Stimulated activated CD4-positive, alpha-beta T cell treated with anti-CD3 and anti-CD28 coated beads, Interleukin-4, amount 100 ng/mL, for 1 hour (primary cell): ENCODE measurements at places on chromosomes 5 and 9.

DNA sequence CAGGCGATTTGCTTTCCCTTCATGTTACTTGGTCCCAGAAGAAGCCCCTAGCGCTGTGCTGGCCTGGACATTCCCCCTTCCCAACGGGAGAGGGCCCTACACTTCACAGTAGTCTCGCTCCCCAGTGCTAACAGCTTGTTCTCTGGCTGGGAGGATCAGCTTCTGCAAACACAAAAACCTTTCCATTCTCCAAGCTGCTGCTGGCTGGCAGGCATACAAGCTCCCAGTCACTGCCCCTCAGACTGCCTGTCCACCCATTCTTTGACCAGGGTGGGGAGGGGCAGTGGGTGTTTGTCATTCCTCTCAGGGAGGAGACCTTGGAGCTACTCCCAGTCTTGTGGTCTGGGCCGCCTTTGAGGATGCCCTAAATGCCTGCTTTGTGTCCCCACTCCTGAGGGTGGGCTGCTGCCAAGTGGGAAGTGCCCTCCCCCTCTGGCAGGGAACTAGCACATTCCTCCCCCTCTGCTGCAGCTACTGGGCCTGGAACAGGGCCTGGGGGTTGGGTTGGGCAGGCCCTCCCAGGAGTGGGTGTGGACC lies 20.8 kb downstream of the ENHO start:
- no peak for DNase-seq

- no peak for DNase-seq
These were observed 12.3 kb downstream of the PPP2R2B start for GRCh38 chr5:146866263-146866662.

DNA sequence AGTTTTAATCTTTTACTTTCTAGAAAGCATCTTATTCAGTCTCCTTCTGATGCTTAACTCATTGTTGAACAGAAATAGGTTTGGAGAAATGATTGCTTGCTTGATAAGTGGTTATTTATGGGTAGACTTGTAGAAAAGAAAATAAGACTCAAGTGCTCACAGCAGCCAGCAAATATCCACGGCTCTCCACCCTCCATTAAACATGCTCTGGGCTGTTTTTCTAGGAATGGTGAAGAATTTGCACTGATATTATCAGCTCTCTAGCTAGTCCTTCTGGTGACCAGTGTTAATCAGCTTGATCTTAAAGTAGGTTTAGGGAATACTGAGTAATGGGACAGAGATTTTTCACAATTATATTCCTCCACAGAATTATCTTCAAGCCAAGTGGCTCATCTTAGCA lies 60.6 kb downstream of the SLC1A3 start:
- no peak for DNase-seq

- no peak for DNase-seq
These were observed 54.0 kb upstream of the SLIT3 start for GRCh38 chr5:169354921-169355320.

DNA sequence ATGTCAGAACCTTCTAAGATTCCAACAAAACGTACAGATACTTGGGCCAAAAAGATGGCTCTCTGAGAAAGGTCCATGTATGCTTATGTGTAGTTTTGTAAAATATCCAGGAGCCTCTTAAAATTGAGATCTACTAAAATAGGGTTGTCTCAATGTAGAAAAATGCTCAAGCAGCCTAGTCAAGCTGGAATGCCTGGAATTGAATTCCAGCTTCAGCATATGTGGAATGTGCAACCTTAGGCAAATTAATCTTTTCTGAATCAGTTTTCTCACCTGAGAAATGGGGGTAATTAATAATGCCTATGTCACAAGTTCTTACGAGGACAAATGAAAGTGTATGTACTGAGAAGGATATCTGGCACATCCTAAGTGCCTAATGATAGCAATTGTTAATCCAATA lies 662.4 kb downstream of the DTWD2 start:
- no peak for DNase-seq

DNA sequence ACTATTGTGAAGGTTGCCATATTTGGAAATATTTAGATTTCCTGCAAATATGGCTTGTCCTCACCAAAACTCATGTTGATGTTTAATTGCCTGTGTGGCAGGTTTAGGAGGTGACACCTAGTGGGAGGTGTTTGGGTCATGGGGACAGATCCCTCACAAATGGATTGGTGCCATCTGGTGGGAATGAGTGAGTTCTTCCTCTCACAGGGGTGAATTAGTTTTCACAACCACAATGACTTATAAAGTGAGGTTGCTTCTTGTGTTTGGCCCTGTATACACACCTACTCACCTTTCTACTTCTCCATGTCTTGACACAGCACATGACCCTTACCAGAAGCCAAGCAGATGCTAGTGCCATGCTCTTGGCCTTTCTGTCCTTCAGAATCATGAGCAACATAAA lies 41.1 kb downstream of the ISOC1 start:
- no peak for DNase-seq

GRCh38 chr5:134143944-134144941 lies 29.8 kb downstream of the TCF7 start:
- no peak for DNase-seq

GRCh38 chr9:89890326-89890980 lies 285.6 kb downstream of the GADD45G start:
- DNase-seq, result no peak

DNA sequence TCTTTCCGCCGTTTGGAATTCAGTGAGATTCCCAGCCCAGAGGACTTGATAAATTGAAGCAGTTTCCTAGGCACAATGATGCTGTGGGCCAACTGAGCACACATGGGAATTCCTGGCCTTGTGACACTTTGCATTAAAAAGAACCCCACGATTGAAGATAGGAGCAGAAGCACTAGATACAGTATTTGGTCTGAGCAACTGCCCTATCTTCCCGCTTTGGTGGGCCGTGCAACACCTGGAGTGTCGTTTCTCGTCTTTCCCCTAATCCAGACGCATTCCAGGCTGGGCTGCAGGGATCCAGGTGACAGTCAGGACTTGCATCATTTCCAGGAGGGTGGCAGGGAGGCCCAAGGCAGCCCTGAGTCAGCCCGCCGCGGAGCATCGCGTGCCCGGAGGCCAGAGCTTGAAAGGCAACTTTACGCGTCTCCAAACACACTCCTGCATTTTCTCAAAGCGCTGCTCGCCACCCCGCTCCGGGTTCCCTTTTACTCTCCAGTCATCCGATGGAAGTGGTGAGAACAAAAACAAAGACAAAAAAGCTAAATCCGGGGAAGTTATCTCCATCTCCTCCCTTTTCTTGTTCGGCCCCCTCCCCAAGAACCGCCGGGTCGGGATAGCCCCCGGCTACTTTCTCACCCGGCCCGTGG lies 753 bp upstream of the STC2 start:
- no peak for DNase-seq

DNA sequence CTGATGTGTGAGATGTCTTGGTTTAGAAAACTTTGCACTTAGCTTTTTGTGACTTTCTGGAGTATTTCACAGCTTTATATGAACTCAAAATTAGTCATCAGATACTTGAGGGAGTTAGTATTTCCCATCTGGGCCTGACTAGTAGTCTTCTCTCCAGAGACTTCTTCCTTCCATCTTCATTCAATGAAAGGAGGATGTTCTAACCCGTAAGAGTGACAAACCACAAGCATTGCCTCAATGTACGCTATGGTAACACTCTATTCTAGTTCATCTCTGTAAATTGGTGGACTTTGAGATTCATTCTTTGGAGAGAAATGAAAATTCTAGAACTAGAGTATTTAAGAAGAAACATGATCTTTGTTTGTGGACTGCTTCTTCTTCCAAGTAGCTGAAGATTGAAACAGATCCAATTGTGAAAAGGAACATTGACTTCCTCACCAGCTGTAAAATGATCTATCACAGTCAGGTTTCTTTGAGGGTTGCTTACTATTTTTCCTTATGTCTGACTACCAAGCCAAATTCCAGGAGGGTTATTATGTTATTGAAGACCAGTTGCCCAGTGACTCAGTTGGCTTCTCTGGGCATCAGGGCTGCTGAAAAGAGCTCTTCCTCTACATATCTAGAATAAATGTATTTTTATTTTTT lies 157.6 kb downstream of the SLC12A2 start:
- no peak for DNase-seq

DNA sequence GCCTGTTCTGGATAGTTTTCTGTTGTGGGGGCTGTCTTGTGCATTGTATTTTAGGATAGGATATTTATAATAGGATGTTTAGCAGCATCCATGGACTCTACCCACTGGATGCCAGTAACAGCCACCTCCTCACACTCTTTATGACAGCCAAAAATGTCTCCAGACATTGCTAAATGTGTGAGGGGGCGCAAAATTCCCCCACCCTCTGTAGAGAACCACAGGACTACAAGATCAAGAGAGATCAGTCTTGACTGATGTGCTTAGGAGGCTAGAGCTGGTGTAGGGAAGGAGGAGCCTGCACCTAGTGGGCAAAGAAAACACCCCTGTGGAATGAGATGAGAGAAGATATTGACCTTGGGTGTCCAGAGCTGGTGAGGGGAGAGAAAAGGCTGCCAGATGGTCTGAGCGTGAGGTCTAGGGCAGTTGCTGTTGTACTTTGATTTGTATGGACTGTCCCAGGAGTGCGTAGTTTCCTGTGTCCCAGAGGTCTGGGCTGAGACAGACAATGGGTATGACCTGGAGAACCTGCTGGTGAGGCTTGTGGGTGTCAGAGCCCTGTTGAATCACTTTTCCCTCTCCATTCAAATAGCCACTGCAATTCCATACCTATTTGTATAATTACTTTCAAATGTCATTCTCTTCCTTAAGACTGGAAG lies 16.3 kb downstream of the DAPK1 start:
- DNase-seq, result no peak

DNA sequence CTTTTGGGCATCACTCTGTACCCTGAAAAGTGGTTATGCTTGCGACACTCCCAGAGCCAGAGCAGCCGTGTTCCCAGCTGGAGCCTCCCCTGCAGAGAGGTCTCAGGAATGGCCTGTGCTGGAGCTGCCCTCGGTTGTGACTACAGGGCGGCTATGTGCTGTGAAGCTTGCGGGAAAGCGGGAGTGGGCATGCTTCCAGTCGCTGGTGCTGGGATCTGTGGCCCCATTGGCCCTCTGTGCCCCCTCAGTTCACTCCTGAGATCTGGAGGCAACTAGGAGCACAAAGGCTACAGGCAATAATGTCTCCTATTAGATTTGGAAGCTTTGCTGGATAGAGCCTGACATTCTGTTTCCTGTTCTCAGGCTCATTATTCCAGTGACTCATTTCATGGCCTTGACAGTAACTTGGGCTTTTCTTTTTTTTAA lies 56.9 kb downstream of the GPR107 start:
- no peak for DNase-seq

DNA sequence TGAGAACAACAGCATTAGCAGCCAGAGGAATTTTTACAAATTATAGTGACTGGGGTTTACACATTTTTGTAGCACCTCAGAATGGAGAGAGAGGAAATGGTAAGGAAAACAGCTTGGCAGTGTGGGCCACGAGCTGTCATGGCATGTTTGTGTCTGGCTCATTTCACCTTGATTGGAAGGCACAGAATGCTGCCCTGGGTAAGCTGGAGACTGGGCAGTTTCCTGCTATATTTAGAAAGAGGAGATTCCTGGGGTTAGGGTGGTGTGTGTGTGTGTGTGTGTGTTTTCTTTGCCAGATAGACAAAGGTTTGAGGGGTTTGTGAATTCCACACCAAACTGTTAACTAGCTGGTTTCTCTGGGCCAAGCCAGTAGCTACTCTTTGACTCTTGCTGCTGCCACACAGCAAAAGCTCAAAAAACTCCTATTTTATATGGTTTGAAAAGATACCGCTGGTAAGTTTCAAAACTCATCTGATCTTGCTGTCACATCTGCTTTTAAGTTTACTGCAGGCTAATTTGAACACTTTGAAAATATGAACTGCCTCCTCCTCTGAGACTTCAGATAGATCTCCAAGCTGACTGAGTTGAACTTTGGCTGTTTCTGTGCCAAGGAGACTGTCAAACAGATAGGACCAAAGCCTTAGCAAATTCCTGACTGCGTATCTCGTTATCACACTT lies 9.1 kb downstream of the ARHGAP26 start:
- DNase-seq, result no peak

DNA sequence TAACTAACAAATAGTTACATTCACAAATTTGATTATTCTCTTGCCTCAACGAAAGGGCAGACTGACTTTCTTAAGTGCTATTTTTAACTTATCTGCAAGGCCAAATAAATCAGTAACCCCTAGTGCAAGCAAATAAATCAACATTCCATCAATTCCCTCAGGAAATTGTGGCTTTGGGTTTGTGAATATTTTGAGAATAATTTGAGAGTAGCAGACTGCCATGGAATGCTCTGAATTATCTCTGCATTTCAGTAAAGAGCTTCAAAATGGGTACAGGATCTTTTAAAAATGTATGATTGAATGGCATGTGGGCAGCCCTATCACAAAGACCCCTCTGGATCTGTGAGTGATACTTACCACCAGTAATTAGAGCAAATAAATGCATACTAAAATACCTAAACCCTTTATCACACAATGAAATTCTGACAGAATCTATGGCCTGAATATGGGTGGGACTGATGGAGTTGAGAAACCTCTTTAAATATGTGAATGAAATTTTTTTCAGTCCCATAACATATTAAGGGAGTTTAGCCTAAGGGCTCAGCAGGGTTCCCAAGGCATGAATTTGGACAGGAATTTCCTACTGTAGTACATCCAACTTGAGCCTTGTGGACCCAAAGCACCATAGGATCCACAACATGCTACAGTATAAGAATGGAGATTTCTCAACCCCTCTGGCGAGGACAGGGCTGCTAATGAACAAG lies 92.5 kb upstream of the ITGA2 start:
- DNase-seq, result no peak

GRCh38 chr9:104658496-104659195 lies 35.7 kb upstream of the OR13D1 start:
- DNase-seq, result no peak

DNA sequence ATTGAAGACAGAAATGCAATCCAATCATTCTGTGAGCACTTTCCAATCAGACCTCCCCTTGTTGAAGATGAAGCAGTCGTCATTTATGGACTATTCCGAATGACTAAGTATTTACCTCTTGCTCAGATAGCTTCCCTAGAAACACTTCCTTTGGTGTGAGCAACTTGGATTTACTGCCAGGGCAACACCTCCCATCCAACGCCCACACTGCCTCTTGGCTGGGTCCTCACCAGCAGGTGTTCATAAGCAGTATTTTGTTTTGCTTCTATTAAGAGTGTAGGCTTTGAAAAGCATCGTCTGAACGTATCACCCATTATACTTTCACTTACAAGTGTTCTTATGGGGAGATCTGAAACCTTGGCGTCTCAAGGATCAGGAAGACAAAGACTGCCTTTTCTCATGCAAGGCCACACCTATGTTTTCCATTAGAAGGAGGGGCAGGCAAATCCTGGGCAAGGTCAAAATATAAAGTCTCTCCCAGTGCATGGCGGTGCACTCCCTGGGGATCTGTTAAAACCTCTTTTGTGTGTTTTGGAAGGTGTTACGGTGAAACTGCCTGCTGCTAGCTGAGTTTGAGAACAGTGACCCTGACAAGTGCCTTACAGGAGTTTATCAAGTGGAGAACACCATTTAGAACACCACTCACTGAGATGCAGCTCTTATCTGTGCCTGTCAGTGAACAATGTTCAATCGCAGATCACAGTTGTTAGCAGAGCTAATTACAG lies 10.6 kb upstream of the MARCHF3 start:
- DNase-seq, result no peak
